NCI-H446 (cell line): ENCODE measurements at places on chromosomes 4 and X.

- no peak for DNase-seq
Measured at GRCh38 chr4:118765399-118765798, 70.5 kb downstream of the SEC24D start.

GRCh38 chr4:56871371-56871866, 36.3 kb upstream of the REST start:
- DNase-seq: peak; percentile 3

DNA sequence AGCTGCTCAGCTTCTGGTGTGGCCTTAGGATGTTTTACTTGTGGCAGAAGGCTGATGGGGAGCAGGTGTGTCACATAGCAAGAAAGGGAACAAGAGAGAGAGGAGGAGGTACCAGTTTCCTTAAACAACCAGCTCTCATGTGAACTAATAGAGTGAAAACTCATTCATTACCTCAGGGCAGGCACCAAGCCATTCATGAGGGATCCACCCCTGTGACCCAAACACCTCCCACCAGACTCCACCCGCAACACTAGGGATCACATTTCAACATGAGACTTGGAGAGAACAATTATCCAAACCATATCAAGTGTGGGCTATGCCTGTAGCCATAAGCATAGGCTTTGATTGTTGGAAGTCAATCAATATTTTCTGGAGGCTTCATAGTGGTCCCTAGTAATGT, 56.0 kb downstream of the GSX2 start:
- no peak for DNase-seq

- no peak for DNase-seq
Measured at GRCh38 chrX:31297881-31298280, 226.0 kb upstream of the FTHL17 start.

GRCh38 chr4:31983246-31983645, 1263.1 kb downstream of the PCDH7 start:
- DNase-seq: no peak
